Foreskin keratinocyte (primary cell): ENCODE measurements at places on chromosomes 13 and 19. TPM values are rescaled to one million over a fixed set of nuclear protein-coding genes. Genes with fewer than 3 reads are reported as not detected.
A peak's percentile ranks its signal among the peaks of the same experiment; 100 is the strongest.

Gene MRPL4
- 80.3 and 94.6 TPM in 2 replicates for total RNA-seq

Gene ATP8B3
- 1.1 and 1.3 TPM in 2 replicates for total RNA-seq

Gene TTYH1
- not detected in 2 replicates for total RNA-seq

Gene ZIC2
- not detected in 2 replicates for total RNA-seq

Gene FFAR3
- not detected in 2 replicates for total RNA-seq

Gene ZNF490
- 5.3 and 5.7 TPM in 2 replicates for total RNA-seq

Gene LIN7B
- 2.4 and 3.0 TPM in 2 replicates for total RNA-seq

Gene TTC9B
- not detected in 2 replicates for total RNA-seq

Gene EFNA2
- not detected in 2 replicates for total RNA-seq

Gene SAE1
- total RNA-seq: 132 and 147 TPM in 2 replicates

Gene CGB2
- total RNA-seq: not detected in 2 replicates

Gene FOXA3
- 0.04 TPM in 1 of 2 replicates, not detected in the other for total RNA-seq

Gene METTL21C
- total RNA-seq: not detected in 2 replicates

DNA sequence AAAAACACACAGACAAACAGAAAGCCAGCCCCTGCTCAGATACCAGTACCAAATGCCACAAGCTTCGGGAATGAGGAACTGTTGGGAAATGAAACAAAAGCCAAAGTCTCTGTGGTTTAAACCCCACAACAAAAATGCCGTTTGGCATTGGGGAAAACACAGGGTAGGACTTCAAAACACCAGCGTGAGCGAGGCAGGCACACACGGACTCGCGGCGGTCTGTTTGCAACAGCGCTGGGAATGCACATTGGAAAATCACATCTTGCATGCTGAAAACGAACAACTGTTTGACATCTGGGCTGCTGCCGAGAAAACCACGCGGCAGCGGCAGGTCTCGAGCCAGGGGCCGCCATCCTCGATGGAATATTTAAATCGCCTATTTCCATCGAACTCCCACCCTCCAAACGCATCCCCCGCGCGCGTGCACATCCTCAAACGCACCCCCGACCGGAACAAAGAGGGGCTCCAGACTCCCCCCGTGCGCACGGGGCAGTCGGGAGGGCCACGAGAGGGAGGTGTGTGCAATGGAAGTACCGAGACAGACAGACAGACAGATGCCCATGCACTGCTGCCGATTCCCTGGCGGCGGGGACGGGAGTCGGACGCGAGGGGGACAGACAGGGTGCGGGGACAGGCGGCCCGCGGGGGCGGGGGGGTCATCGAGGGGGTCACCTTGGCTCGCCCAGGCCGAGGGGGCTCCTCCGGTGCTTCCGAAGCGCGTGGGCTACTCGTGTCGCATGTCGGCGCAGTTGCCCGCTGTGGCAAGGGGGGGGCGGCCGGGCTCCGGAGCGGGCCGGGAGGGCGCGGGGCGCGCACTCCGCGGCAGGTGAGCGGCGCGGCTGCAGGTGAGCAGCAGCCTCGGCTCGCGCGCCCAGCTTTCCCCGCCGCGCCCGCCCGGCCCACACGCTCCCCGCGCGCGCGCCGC is at the start of gene GPR12:
Gene GPR12 (minus strand): TSS at position 880 of the 925 bp plus-strand sequence. CDS start 959 bp downstream, outside the sequence.
- DNase-seq: peak; percentile 3

GRCh38 chr13:71156550-71156949 is 710.5 kb downstream of the DACH1 start:
- DNase-seq: no peak

DNA sequence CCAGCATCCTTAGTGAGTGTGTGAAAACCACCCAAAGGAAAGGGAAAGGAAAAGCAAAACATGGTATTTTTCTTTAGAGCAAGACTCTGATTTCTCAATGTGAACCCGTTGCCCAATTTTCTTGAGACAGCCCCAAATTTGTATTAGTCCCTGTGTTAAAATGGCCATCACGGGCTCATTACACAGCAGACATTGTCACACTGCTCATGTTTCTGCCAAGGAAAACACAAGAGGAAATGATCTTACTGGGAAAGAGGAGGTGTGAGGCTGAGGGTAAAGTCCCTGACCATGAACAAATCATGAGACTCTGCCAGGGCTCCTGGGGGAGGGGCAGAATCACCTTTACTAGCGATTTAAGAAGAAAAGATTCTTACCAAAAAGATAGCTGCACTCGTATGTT is 54.4 kb downstream of the FAM124A start:
- DNase-seq: no peak

GRCh38 chr13:73542446-73542845 is 483.6 kb downstream of the KLF5 start:
- peak; percentile 69 for DNase-seq

DNA sequence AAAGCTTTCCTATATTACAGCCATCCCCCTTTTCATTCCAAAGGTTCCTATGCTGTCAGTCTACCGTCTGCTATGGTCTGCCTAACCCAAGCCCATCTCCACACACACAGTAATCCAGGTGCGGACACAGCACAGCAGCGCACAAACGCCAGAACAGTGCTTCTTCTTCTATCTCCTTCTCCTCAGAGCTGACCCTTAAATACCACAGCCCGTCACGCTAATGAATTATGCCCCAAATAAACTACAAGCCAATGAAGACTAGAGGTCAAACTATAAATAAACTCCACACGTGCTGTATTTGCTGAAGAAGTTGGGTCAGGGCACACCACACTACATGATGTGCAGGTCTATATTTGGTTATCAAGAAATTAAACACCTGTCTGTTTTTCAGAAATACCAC is 71.8 kb downstream of the TBC1D4 start:
- DNase-seq: no peak

GRCh38 chr13:34223984-34224383 is 406.0 kb downstream of the RFC3 start:
- DNase-seq: no peak

- DNase-seq: no peak
Observed at GRCh38 chr13:20438801-20439200, 86.9 kb downstream of the CRYL1 start.

GRCh38 chr13:103436057-103436654 is 369.9 kb upstream of the SLC10A2 start:
- DNase-seq: no peak

- DNase-seq: peak; percentile 57
Observed at GRCh38 chr19:48271531-48272151, 1.8 kb downstream of the ZNF114 start.

DNA sequence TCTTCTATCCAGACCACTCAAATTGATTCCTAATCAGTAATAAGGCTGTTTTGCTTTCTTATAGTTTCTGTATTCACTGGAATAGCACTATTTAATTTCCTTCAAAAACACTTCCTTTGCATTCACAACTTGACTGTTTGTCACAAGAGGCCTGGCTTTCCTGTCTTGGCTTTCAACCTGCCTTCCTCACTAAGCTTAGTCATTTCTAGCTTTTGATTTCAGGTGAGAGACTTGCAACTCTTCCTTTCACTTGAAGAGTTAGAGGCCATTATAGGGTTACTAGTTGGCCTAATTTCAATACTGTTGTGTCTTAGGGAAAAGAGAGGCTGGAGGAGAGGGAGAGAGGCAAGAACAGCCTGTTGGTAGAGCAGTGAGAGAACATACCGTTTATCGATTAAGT is 47.0 kb downstream of the SACS start:
- no peak for DNase-seq

GRCh38 chr13:50587115-50587514 is 256.4 kb downstream of the DLEU7 start:
- DNase-seq: no peak

GRCh38 chr19:13865571-13866462 is 11.1 kb upstream of the NANOS3 start:
- DNase-seq: no peak

DNA sequence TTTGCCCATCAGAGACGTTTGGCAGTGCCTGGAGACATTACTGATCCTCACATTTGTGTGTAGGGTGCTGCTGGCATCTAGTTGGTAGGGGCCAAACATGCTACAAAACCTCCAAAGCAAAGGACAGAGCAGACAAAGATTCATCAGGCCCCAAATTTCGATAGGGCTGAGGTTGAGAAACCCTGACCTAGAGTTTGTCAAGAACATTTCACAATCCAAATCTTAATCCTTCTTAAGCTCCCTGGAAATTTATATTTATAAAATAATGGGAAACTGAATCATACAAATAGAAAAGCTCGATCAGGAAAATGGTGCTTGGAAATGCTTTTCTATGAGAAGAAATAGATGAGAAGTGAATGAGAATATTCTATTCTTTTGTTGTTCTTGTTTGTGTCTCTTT is 273.6 kb downstream of the DCT start:
- DNase-seq: no peak

DNA sequence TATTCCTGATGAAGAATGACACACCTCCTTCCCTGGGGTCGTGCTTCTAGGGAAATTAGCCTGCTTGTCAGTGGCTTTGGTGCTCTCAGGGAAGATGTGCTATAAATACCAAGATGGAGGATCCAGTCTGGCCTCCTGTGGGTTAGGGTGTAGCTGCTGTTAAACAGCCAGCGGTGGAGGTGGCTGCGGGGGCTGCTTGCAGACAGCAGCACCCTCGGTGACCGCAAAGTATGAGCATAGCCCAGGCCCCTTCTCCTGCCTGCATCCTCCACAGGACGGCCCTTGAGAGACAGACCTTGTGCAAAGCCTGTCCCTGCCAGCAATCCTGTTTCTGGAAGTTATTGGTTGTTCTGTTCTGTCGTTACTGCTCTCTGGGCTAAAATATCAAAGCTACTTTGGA is 11.4 kb downstream of the VSTM2B start:
- no peak for DNase-seq

- peak; percentile 19 for DNase-seq
Observed at GRCh38 chr19:54208784-54209057, 8.1 kb downstream of the RPS9 start.

GRCh38 chr13:22198001-22198400 is 527.1 kb downstream of the FGF9 start:
- DNase-seq: no peak

GRCh38 chr13:41460930-41461329 is 3.6 kb downstream of the RGCC start:
- DNase-seq: no peak

- no peak for DNase-seq
Observed at GRCh38 chr13:94548382-94548781, 47.6 kb downstream of the TGDS start.

GRCh38 chr13:44320611-44321010 is 53.0 kb upstream of the SERP2 start:
- DNase-seq: no peak

DNA sequence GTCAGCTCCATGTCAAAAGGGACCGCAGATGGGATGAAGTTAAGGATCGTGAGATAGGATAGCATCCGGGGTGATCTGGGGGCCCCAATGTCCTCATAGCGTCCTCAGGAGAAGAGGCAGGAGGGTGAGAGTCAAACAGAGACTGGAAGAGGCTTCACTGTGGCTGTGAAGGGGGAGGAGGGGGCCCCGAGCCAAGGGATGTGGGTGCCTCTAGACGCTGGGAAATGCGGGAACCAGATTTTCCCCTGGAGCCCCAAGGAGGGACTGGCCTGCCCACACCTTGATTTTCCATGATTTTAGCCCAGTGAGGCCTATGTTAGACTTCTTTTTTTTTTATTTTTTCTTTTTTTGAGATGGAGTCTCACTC is 61.2 kb downstream of the GNG7 start:
- no peak for DNase-seq

DNA sequence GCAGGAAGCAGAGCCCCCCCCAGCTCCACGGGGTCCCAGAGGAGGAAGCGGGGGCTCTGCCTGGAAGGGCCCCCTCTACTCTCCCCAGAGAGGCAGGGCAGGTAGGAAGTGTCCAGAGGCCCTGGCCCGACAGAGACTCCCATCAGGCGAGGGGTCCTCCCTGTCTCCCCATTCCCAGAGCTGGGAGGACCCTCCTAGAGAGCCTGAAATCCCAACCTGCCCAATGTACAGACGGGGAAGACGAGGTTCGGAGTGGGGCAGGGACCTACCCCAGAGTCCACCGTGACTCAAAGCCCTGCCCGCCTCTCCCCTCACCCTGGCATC is 1.1 kb downstream of the TLE2 start:
- no peak for DNase-seq

DNA sequence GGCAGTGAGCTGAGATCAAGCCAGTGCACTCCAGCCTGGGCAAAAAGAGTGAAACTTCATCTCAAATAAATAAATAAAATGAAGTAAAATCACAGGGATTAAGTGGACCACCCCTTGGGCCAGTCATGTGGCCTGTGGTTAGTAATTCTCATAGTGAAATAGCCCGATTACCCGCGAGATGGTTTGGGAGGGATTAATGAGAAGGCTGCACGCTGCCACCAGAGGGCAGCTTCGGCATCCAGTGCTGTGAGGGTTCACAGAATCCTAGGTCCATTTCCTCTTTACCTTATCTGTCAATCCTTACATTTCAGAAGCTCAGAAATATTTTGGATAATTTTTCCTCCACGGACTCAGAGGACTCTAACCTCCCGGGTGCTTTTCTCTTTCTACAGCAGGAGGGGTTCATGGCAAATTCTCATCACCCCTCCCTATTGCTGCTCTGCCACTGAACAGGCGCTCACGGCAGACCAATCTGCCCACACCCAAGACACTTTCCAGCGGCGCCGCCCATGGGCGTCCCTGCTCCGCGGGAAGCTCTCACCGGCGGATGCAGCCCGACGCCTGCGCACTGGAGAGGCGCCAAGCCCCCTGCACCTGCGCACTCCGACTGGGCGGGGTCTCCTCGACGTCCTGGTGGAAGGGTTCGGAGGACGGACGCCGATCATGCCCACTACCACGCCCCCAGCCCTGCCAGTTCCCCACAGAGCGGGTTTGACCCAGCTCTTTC is 11.0 kb downstream of the ZNF835 start:
- no peak for DNase-seq

DNA sequence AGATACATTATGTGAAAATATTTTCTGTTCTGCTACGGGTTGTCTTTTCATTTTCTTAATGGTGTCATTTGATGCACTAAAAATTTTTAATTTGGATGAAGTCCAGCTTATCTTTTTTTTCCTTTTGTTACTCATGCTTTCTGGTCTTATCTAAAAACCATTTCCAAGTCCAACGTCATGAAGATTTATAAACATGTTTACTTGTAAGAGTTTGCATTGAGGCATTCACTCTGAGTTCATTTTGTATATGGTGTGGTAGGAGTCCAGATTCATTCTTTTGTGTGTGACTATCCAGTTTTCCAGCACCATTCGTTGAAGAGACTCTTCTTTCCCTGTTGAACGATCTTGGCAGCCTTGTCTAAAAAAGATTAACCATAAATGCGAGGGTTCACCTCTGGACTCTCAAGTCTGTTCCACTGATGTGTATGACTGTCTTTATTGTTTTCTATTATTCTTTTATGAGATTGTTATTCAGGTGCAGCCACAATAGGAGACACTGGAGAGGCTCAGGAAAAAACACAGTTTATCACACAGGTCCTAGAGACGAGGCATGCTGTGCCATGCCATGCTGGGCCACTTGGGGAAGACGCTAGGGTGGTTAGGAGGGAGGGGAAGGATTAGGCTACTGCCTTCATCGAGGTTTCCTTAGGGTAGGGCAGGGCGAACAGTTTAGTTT is 35.0 kb downstream of the NAA16 start:
- peak; percentile 1 for DNase-seq

- no peak for DNase-seq
Observed at GRCh38 chr13:94327318-94327717, 152.2 kb downstream of the DCT start.

DNA sequence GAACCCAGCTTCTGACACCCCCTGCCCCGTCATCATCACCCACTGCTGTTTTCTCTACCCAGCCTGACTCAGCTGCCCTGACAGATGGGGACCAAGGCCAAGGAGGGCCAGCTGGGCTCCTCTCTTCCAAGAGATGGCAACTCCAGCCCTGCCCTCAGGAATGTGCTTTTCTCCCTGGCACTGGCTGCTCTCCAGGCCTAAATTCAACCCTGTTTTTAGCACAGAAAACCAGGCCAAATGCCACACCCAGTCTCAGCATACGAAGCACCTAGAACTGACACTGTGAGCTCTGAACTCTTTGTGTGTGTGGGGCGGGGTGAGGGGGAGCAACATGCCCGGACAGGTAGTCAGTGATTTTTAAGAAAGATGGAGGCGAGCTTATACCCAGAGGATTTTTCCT is 23.4 kb upstream of the IGFL1 start:
- peak; percentile 78 for DNase-seq
